Activated naive CD4-positive, alpha-beta T cell treated with anti-CD3 and anti-CD28 coated beads, Interleukin-2, amount 50 U/mL, for 72 hours (primary cell): ENCODE measurements at places on chromosomes 11 and 22.

- no peak for DNase-seq
Observed at GRCh38 chr11:115958089-115959000, 454.1 kb upstream of the CADM1 start.

DNA sequence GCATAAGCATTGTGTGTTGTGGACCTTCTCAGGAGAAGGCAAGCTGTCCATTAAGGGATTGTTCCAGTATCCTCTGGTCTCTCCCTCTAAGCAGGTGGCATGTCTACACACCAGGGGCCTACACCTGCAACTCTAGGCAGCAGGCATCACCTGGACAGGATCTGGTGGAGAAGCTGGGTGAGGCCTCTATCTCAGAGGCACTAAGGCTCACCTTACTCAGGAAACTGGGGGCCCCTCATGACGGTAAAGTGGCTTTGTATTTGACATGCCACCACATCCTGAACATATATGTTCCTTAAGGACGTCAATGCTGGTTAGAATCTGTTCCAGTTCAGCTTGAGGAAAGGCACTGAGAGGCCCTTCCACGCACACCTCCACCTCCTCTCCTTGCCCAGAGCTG, 891.3 kb downstream of the OPCML start:
- no peak for DNase-seq

DNA sequence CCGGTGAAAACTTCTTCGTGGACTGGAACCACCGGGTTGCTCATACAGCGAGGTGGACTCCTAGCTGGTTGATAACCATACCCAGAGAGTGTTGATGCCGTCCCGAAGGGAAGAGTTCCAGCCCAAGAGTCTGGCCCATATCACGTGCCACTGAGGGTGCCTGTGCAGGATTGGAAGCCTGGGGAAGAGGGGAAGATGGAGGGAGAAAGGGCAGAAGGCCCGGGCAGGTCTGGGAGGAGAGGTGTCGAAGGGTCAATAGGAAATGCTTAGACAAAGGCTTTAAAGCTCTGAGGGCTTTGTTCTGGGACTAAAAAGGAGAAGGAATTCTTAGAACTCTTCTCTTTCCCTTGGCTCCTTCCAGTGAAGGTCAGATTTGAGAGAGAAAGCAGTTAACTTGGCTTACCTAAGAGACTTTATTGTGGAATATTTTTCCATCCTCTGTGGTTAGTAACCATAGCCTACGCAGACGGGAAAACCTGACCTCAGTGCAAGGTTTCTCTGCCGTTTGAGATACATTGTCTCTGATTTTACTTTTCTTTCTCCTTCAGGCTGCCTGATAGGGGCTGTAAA, 70.5 kb downstream of the JAM3 start:
- DNase-seq: no peak

DNA sequence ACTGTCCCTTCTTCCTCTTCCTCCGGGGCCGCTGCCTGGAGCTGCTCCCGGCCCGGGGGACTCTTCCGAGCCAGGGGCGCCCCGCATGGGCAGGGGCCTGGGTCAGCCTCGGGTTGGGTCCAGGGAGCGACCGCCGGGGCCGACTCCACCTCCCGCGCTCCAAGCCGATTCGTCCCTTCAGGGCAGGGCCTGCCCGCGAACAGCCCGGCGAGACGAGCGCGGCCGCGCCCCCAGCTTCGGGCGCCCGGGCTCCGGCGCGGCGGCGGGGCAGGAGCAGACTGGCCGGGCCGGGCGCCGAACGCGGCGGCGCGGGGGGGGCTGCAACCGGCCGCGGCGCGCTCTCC, at the start of gene LARGE1:
LARGE1 (minus strand) TSS at position 280 of the 344 bp plus-strand sequence.
- DNase-seq: peak; percentile 7

DNA sequence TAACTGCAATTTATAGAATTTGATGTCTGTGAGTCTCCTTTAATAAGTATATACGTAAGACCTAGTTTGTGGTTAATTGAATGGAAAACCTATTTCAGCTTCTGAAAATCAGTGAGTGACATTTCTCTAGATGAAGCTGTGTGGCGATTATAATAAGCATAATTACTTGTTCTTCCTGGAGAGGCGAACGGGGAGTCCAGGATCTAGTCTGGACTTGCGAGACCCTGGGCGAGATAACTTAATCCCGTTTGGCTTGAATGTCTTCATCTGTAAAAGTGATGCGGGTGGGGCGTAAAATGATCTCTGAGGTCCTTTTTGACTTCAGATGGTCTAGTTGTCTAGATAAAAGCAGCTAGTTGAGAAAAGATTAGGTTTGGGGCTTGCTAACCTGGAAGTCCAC, 1.1 kb downstream of the PRRG4 start:
- DNase-seq: no peak

- DNase-seq: no peak
Observed at GRCh38 chr11:117281159-117281558, 10.0 kb upstream of the BACE1-AS start.

DNA sequence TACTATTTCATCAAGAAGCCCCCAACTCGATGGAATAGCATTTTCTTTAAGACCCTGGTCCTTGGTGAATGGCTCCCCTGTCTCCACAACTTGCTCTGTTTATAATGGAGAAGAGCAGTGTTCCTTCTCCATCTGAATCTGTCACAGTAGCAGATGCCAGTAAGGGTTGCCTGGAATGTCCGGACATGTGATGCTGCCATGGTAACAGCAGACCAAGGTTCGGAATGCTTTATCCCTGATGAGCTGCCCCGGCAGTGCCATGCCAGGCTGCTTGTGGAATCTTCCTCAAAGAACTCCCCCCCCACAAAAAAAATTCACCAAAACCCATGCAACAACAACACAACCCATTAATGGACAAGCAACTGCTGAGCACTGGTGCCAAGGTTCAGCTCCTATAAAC, 72.5 kb downstream of the KCNC1 start:
- DNase-seq: no peak

- DNase-seq: no peak
Observed at GRCh38 chr11:1547467-1548098, 24.5 kb downstream of the DUSP8 start.

DNA sequence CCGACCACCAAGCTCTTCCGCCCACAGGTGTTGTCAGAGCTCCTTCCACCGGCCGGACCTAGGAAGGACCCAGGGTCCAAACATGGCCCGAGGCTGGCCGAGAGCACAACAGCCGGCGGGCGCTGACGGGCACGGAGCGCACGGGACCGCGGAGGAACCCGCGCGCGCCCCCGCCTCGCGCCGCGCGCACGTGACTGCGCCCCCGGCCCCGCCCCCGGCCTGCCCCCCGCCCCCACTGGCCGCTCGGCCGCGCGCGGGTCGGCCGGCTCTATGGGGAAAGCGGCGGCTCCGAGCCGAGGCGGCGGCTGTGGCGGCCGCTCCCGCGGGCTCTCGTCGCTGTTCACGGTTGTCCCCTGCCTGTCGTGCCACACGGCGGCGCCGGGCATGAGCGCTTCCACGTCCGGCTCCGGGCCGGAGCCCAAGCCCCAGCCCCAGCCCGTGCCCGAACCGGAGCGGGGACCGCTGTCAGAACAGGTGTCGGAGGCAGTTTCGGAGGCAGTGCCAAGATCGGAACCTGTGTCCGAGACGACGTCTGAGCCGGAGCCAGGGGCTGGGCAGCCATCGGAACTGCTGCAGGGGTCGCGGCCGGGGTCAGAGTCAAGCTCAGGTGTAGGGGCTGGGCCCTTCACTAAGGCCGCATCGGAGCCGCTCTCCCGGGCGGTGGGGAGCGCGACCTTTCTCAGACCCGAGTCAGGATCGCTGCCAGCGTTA, at the start of gene OSBP2:
OSBP2 (plus strand) TSS at position 235 of the 711 bp plus-strand sequence; CDS start at position 271, 36 bp downstream.
- peak; percentile 55 for DNase-seq
